ENCODE measurements at places on chromosomes 3 and 15.

DNA sequence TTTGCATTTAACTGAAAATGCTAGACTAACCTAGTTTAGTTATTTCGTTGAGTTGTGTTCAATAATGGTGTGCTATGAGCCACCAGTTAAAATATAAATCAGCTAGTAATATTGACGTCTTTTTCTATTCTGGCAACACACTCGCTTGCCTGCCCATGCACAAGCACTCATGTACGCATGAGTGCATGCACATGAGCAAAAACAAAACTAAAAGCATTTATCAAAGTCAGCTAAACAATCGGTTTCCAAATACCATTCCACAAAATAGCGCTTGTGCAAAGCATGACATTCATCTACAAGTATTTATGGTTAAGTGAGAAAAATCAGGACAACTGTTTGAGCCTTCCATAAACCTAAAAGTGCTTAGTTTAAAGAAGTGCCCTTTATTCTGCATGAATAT, 13.1 kb upstream of the SAMMSON start:
- H3K4me3 ChIP-seq: no peak overlapping the region
- H3K36me3 ChIP-seq: no peaks in the 10 kb centered on the region
- H3K4me1 ChIP-seq: no peaks in the 10 kb centered on the region
- H3K27me3 ChIP-seq: no peaks in the 10 kb centered on the region

DNA sequence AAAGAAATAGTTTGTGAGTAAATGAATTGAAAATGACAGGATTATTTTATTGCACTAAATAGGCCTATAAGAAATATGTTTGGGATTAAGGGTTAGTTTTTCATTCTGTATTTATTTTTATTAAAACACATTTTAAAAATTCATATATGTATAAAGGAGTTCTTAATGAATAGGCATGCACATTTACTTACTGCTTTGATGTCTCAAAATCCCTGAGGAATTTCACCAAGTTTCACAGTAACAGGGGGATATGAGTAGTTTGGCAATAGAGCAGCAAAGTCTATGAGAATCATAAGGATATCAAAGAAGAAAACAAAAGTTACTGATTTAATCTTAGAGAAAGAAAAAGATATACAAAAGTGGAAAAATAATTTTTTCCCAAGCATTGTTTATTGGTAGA, 411.7 kb downstream of the NAALADL2 start:
- no peak overlapping the region for H3K27ac ChIP-seq
- H3K4me1 ChIP-seq: no peaks in the 10 kb centered on the region
- H3K27me3 ChIP-seq: no peaks in the 10 kb centered on the region

DNA sequence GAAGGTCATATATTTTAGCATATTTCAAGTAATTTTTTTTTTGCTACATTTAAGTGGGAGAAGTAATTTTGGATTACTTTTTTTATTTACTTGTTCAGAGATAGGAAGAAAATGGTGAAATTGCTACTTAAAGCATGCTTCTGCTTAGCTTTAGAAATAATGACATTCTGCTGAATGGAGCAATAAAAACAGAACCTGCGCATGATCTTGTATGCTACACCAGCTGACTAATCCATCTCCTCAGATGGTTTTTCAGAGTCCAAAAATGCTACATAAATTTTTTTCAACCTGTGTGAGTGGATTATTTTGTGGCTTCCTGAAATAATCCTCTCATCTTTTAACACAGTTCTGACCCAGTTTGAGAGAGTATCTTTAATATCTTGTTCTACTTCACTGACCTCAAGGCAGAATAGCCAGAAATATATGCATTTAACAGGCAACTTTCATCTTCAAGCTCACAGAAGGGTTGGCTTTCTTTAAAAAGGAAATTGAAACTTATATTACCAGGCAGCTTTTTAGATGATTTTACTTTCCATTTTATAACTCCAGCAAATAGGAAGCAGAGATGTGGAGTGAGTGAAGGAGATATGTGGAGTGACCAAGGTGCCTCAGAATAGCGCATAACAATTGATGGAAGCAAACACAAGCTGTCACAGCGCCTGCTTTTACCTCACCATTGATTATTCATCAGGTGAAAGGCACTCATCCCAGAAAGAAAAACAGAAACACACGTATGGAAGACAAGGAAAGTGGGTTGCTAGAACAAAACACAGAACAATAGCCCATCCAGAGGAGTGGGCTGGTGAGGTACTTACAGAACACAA, 136.6 kb downstream of the TGFBR2 start:
- H3K4me1 ChIP-seq: peaks cover 12% of the 10 kb centered on the region
- H3K4me3 ChIP-seq: no peak overlapping the region
- ATAC-seq: no peak
- H3K27me3 ChIP-seq: no peaks in the 10 kb centered on the region

DNA sequence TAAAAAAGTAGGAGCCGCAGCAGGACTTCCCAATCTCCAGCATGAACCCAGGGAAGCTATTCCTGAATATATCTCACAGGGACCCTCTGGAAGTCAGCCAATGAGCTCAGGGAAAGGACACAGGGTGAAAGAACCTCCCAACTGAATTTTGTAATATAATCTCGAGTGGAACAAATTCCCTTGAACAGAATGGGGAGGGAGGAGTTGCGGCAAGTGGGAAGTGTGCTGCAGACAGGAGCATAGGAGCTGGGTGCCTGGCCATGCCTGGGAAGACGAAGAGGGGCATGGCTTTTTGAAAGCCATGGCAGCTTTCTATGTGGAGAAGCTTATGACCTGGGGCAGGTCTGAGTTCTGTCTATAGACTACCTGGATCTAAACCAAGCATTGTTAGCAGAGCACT, 98.4 kb downstream of the CBLB start:
- H3K27me3 ChIP-seq: no peaks in the 10 kb centered on the region
- peaks cover 13% of the 10 kb centered on the region for H3K4me1 ChIP-seq
- H3K36me3 ChIP-seq: no peaks in the 10 kb centered on the region
- H3K27ac ChIP-seq: no peak overlapping the region
- ATAC-seq: no peak

DNA sequence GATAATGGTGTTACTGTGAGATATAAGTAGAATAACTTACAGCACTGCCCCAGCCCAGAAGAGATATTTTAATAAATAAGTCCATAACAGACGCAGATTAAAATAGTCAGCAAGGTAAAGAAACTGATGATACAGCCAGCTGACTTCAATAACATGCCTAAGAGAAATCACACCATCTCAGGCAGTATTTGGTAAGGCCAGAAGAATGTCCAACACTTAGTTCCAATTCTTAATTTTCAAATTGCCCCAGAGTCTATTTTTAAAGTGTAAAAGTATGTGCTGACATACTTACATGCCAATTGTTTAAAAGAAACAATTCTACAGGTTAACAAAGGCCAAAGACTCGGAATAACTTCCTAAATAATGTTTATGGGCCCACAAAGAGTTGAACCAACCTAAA, 1.6 kb downstream of the GNB4 start:
- no peaks in the 10 kb centered on the region for H3K36me3 ChIP-seq
- H3K27me3 ChIP-seq: no peaks in the 10 kb centered on the region
- no peak for ATAC-seq
- H3K4me3 ChIP-seq: peak overlapping the region; percentile 63
- peaks cover 30% of the 10 kb centered on the region for H3K4me1 ChIP-seq
- H3K27ac ChIP-seq: peak overlapping the region; percentile 98

- ATAC-seq: no peak
- H3K27me3 ChIP-seq: no peaks in the 10 kb centered on the region
- H3K27ac ChIP-seq: no peak overlapping the region
Observed at GRCh38 chr3:112755845-112756613, 90.6 kb downstream of the CD200R1L start.

DNA sequence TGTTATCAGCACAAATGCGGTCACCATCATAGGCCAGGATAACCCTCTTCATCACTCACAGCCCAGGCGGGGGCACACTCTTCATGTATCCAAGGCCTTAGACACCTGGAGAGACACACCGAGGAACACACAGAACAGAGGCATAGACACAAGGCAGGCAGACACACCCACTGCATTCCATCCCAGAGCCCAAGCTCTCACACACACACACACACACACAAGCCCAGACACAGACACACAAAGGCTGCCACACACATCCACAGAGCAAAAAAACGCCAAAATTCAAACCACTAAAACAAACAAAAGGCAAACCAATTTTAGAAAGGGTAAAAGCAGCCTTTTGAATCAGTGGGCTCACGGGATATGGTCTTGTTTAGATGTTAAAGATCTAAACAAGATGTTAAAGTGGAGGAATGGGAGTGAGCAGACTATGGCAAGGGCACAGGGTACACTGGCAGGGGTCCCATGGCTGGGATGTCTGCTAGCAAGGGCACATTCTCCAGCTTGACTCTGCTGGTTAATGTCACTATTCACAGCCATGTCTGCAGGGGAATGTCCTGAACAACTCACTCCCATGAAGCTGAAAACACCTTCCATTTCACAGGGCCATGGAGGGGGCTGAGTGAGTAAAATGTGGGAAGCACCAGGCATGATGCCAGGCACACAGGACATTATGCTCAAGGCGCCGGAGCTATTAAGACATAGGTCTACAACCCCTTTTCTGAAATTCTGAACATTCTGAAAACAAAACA, 14.9 kb upstream of the CRABP1 start:
- no peaks in the 10 kb centered on the region for H3K4me1 ChIP-seq
- H3K4me3 ChIP-seq: no peak overlapping the region
- no peaks in the 10 kb centered on the region for H3K27me3 ChIP-seq

GRCh38 chr3:14278799-14279625, 100.4 kb downstream of the LSM3 start:
- no peak overlapping the region for H3K4me3 ChIP-seq
- H3K36me3 ChIP-seq: no peaks in the 10 kb centered on the region
- H3K27me3 ChIP-seq: peaks cover 23% of the 10 kb centered on the region
- H3K4me1 ChIP-seq: no peaks in the 10 kb centered on the region

DNA sequence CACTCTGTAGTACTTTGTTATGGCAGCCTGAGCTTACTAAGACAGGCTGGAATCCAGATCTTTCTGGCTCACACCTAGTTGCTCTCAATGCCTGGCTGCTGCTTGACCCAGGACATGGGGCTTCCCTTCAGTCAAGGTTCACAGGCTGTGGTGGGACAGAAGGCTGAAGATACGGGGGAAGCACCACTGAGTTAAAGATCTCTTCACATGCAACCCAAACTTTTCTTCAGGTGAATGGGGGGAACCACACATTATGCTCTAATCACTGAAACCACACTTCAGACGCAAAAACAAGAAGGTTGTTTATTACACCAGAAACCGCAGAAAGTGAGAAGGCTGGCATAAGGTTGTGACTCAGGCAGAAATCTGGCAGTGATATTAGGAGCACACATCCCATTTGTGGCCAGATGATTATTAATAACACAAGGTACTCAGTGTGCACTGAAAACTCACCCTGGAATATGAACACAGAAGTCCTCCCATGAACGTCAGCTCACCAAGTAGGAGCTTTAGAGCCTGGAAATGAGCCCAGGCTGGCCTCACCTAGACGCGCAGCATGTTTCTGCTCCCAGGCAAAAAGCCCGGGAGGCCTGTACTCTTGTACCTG, 230.5 kb upstream of the CHRNA7 start:
- no peak for ATAC-seq
- H3K4me1 ChIP-seq: peaks cover 5% of the 10 kb centered on the region

GRCh38 chr3:55524565-55525244, 37.6 kb upstream of the WNT5A start:
- H3K36me3 ChIP-seq: no peaks in the 10 kb centered on the region
- no peaks in the 10 kb centered on the region for H3K27me3 ChIP-seq
- no peak for ATAC-seq
- H3K4me3 ChIP-seq: no peak overlapping the region
- H3K4me1 ChIP-seq: no peaks in the 10 kb centered on the region

GRCh38 chr3:194323785-194324735, 27.1 kb downstream of the CPN2 start:
- no peaks in the 10 kb centered on the region for H3K36me3 ChIP-seq
- peaks cover 5% of the 10 kb centered on the region for H3K27me3 ChIP-seq
- ATAC-seq: peak; percentile 89
- H3K4me1 ChIP-seq: no peaks in the 10 kb centered on the region
- H3K27ac ChIP-seq: peak overlapping the region; percentile 77

- peaks cover 15% of the 10 kb centered on the region for H3K4me1 ChIP-seq
- no peak for ATAC-seq
- no peaks in the 10 kb centered on the region for H3K27me3 ChIP-seq
- no peak overlapping the region for H3K4me3 ChIP-seq
Observed at GRCh38 chr15:51046799-51047449, 47.8 kb downstream of the TNFAIP8L3 start.

DNA sequence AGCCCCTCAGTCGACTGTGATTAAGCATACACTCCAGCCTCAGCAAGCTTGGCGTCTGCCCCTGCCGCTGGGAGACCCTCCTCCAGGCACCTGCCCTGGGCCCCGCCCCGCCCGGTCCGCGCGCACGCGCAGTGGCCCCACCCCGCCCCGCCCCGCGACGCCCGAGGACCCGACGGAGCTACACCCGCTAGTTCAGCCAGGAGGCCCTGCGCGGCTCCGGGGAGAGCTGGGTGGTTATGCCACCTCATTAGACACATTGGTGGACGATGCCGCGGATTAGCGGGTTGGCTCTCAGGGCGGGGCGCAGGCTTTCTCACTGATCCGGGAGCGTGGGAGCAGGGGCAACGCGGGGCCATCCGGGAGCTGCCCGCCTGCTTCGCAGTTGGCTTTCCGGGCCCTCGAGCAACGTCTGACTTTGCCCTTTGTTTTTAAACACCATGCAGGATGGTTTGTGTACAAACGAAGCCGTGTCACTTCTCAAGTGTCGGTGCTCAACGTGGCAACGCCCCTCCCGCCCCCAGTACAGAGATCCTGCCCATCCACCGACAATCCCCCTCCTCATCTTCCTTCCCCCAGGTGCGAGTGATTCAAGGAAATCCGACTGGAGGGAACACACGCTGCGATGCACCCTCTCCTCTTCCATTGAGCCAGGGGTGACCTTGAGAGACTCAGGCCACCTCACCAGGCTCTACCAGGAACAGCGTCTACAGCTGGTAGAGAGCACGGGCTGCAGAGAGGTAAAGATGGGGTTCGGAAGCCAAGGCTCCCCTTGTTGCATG, 109.3 kb downstream of the SHQ1 start:
- peak; percentile 72 for ATAC-seq
- peak overlapping the region; percentile 29 for H3K27ac ChIP-seq
- no peaks in the 10 kb centered on the region for H3K27me3 ChIP-seq
- H3K36me3 ChIP-seq: no peaks in the 10 kb centered on the region

GRCh38 chr15:69940441-69941300, 157.0 kb downstream of the TLE3 start:
- H3K27ac ChIP-seq: no peak overlapping the region
- no peaks in the 10 kb centered on the region for H3K4me1 ChIP-seq
- H3K36me3 ChIP-seq: no peaks in the 10 kb centered on the region
- peaks cover 3% of the 10 kb centered on the region for H3K27me3 ChIP-seq
- ATAC-seq: no peak

DNA sequence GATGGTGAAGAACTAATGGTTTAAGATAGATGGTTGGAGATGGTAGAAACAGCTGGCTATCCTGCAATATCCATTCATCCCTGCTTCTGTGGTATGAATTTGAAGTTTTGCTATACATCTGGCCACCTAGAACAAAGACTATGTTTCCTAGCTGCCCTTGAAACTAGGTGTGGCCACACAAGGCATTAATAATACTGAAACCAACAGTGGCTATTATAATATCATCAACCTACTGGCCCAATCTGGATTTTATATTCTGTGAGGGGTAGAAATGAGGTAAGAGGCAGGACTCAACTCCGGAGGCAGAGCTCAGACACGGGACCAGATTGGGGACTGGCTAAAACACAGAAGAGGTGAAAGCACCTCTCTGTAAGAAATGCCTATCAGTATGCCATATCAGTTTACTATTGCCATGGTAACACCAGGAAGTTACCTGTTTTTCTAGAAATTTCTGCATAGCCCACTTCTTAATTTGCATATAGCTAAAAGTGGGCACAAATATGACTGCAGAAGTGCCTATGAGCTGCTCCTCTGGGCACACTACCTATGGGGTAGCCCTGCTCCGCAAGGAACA, 8.4 kb downstream of the IFT80 start:
- H3K27ac ChIP-seq: no peak overlapping the region
- H3K4me3 ChIP-seq: no peak overlapping the region
- ATAC-seq: no peak
